ENCODE measurements at places on chromosomes 6 and 20. TPM values are rescaled to one million over a fixed set of nuclear protein-coding genes. Genes with fewer than 3 reads are reported as not detected.

GRCh38 chr6:112842330-112842685 lies 495.2 kb downstream of the RFPL4B start:
- DNase-seq, result no peak

- DNase-seq, result no peak
Observed at GRCh38 chr6:98653179-98653578, 181.2 kb upstream of the POU3F2 start.

DNA sequence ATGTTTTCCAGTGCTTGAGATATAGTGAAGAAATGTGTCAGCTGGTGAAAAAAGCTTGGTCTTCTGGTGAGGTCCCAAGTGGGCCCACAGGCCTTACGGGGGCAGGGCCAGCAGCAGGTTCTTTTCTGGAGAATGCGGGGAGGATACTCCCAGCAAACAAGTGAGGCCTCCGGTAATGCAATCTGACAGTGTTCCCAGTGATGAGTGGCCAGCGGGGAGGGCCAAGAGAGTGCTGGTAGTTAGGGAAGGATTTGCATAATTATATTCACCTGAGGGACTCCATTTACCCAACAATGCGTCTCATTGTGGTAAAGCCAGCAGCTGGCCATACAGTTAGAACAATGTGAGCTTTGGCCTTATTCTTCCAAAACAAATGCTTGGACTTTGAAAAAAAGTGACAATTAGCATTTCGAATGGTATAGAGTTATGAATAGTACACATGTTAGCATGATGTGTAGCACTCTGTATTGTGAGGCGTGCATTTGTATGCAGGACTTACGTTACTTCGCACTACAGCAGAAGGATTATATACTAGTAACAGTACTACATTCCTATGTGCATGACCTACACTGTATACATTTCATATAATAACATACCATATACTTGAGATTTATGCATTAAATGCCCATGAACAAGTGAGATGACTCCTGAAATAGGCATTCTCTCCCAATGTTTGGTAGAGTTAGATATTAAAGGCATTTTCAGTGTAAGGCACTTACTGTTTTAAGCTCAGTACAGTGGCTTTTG lies 69.8 kb downstream of the MYB start:
- DNase-seq, result no peak

DNA sequence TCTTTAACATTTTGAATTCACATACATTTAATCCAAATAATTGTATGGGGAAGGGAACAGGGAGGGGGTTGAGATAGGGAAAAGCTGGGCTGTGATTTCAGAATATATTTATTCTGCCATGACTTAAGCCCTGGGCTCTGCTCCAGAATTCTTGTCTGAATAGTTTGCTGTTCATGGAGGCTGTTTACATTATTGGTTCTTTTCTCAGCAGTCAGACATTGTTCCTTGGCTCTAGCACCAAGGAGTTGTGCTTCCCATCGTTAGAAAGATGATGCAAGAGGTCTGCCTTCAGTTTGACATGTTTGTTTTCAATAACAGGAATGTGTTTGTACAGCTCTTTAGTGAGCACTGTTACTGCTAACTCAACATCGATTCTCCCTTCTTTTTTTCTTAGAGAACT lies 198.8 kb upstream of the CDYL start:
- DNase-seq, result no peak

DNA sequence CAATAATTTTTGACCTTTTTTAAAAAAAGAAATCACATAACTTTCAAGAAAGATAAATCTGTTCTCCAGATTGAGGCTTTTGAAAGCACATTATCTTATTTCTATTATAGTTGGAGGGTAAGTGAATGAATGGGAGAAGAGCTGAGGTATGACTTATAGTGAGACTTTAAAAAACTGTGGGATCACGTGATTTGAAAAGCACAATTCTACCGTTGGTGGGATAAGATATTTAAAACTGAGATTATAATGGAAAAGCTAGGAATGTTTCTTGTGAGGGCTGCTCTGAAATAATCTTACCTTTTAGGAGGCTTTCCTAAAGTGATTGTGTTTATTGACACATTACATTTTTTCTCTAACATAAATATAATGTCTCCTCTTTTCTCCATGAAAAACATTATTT lies 9.5 kb upstream of the OPN5 start:
- DNase-seq, result no peak

GRCh38 chr6:2033544-2033943 lies 211.9 kb downstream of the GMDS start:
- no peak for DNase-seq

TRERF1 gene
- 1.5 TPM for polyA plus RNA-seq
